ENCODE measurements at places on chromosomes 5 and 9.

DNA sequence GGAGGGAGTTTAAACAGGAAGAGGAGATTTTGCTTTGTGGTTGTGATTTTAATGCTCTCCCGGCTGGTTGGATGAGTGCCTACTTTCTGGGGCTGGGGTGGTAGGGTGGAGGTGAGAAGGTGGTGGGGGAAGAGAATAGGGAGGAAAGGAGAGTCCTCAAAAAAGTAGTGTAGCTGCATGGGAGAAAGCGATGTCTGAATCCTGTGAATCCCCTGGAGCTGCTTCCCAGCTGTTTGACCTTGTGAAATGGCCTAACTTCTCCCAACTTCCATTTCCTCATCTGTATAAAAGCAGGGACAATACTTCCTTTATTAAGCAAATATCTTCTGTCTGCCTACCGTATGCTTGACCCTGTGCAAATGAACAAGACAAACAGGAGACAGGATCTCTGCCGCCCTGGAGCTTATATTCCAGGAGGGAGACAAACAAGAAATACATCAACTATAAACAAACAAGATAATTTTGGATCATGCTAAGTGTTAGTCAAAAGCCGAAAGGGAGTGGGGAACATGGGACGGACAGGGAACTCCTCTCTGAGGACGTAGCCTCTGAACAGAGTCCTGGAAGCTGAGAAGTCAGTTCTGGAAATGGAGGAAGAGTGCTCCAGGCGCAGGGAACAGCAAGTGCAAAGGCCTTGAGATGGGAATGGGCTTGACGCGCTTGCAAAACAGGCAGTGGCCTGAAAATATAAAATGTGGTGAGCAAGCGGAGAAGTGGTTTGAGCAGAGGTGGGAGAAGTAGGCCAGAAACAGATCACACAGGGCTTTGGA, 103.5 kb downstream of the SPRY4 start:
- DNase-seq, result no peak

DNA sequence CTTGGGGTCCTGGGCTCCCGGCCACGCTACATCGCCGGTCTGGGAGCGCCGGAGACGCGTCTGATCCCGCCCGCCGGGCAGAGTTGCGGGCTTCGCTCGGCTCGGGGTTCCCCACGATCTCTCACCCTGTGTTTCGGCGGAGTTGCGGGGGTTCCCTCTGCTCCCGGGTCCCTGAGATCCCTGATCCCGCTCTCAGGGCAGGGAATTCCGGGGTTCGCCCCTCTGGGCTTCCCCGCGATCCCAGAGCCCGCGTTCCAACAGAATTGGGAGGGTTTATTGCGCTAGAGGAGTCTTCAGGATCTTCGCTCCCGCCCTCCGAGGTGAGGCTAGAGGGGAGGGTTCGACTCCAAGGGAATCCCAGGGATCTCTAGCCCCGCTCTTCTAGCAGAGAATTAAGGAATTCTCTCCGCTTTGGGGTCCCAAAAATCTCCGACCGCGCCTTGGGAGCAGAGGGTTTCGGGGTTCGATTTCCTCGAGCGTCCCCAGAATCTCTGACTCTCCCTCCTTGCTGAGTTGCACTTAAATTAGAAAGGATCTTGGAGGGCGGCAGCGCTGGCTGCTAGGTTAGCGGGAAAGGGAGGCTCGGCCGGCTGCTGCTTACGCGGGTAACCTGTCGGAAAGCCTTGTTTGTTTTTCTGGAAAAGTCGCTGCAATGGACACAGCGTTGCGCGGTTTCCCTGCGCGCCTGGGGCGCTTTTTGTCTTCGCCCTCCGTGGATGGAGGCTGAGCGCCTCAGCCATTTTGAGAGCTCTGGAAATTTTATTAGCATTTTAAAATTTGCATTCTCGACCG, 1.3 kb downstream of the DMRT1 start:
- no peak for DNase-seq

DNA sequence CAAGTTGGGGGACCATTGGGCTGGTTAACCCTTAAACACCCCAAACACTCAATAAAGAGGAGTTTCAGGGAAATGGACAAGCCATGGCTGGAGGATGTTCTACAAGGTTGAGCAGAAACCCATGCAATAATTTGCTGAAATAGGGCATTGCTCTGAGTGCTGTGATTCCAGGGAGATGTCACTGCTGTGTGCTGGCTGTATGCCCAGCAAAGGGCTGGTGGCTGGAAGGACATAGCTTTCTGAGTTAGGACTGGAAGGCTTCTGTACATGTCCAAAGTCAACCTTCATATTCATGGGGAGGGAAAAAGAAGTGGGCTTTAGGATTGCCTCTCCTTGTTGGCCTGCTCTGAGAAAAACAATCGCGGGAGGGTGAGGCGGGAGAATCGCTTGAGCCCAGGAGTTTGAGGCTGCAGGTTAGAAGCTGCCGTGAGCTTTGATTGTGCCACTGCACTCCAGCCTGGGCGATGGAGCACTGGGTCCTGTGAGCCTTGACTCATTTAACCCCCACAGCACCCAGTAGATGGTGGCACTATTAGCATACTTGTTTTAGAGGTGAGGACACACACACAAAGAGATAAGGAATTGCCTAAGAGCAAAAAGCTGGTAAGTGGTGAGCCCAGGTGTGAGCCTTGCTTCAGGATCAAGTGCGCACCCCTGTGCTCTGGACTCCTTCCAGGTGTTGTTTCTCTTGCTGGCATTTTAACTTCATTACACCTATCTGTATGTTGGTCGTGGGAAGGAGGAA, 20.4 kb downstream of the IL12B start:
- no peak for DNase-seq

DNA sequence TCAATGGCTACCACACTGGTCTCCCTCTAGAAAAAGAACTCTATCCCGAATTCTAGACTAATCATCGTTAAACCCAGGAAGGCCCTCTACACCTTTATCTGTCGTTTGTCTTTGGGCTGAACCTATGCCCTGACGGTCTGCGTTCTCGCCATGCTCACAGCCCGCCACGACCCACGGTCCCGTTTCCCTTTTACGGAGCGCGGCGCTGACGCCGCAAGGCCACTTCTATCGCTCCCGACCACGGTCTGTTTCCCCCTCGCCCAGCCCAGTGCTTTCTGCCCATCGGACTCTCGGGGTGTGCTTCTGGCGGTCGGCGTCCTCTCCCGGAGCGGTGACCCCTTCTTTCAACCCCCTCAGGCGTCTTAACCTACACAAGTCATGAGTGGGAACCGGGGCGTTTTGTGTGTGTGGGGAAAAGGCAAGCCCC, 974 bp downstream of the C9orf40 start:
- DNase-seq, result peak; percentile 61

- no peak for DNase-seq
These were observed 290.6 kb upstream of the IRX4 start for GRCh38 chr5:2173151-2173834.

- no peak for DNase-seq
These were observed 19.0 kb downstream of the DYNC2I2 start for GRCh38 chr9:128637656-128638055.

DNA sequence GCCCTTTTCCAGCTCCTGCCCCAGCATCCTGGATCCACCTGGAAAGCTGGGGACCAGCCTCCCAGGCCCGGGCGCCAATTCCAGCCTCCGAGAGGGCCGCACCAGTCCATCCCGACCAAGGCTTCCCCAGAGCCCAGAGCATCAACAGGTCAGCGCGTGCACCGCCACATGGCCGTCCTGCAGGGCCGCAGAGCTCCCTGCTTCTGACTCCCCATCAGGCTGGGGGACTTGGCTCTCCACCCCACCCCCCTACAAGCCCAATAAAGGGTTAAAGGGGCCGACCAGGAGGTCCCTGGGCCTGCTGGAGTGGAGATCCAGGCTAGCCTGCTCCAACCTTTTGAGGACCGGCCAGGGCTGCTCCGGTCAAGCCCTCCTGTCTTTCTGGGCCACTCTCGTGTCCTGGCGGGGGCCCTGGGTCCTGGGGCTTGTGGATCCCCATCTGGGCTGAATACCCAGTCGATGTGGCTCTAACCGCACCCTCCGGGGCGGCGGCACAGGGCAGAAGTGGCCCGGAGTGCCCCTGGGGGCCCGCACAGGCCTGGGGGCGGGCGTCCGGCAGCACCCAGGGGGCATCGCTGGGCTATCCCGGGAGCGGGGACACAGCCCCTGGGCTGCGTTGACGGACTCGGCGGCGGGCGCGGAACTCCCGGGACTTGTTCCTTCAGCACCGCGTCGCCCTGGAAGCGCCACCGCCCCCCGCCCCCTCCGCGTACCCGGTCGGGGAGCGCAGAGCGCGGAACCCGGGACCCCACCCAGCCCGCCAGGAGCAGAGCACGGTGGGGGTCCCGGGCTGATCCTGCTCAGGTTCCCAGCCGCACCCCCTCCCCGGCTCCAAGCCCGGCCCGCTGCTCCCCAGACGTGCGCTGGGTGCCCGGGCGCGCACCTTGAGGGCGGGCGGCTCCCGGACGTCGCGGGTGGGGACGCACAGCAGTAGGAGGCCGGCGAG, 590 bp downstream of the ENTPD2 start:
- no peak for DNase-seq

DNA sequence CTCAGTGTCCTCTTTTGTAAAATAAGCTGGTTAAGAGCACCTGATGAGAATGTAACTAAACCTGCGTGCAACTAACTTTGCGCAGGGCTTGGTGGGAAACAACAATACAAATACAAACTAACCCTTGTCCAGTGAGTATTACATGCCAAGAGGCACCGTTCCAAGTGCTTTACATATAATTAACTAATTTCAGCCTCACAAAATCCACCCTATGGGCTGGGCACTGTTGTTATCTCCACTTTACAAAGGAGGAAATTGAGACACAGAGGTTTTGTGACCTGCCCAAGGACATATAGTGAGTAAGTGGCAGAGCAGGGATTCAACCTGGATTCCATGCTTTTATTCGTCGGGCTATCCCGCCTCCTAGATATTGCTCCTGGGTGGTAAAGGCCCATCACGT, 26.2 kb upstream of the TNIP1 start:
- no peak for DNase-seq

DNA sequence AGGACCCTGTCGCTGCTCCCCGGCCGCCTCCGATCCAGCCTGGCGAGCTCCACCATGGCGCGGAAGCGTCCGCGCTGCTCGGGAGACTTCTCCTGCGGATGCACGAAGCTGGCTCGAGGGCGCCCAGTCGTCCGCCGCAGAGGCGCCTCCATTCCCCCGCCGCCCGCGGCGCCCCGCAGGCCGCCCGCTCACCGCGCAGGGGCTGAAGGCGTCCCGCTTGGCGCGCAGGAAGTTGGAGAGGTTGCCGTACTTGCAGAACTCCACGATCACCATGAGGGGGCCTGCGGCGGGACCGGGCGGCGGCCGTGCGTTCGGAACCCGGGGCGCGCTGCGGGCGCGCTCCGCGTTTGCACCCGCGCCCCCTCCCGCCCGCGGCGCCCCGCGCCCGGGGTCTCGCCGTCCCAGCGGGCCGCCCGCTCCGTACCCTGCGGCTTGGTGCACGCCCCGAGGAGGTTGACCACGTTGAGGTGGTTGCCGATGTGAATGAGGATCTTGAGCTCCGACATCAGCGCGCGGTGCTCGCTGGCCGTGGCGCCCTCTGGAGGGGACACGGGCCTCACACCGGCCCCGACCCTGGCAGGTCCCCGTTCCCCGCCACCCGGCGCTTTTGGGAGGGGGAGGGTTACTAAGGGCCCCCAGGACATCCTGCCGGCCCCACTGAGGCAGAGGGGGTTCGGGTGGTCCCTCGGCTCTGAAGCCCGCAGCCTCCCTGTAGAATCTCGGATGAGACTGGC, 27.7 kb upstream of the SCGB3A1 start:
- DNase-seq, result peak; percentile 44

- no peak for DNase-seq
These were observed 134.8 kb upstream of the PCA3 start for GRCh38 chr9:76629205-76629990.

GRCh38 chr9:88663771-88664419, 128.9 kb downstream of the NXNL2 start:
- no peak for DNase-seq

- DNase-seq, result no peak
These were observed 1012.4 kb downstream of the CDH18 start for GRCh38 chr5:18975624-18976023.

GRCh38 chr5:1330847-1331831, 13.8 kb downstream of the CLPTM1L start:
- no peak for DNase-seq

DNA sequence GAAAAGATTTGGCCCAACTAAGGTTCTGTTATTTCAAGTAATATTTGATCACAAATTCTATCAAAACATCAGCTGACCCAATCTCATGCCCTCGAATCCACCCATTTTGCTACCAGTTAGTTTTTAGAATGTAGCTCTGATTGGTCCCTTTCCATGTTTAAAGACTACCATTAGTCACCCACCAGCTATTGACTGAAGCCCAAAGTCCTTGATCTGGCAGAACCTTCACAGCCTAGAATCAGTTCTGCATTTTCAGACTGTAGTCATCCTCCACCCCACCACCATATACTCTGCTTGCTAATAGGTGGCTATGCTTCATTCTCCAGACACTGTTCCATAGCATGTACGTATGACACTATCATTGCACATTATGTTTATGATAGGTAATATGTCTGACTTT, 182.2 kb upstream of the TARS1 start:
- no peak for DNase-seq

GRCh38 chr5:43073597-43074546, 33.8 kb upstream of the ANXA2R start:
- DNase-seq, result no peak

GRCh38 chr9:121876255-121876654, 216.9 kb downstream of the TTLL11 start:
- no peak for DNase-seq

Data from mesothelial cell of epicardium (in vitro differentiated cells).